Aortic smooth muscle cell (primary cell): ENCODE measurements at places on chromosomes 7 and 10. TPM values are rescaled to one million over a fixed set of nuclear protein-coding genes. Genes with fewer than 3 reads are reported as not detected.

Gene TEX47
- not detected in 2 replicates for total RNA-seq

Gene FAM25A
- not detected in 2 replicates for total RNA-seq

Gene HIBADH
- 61.0 and 93.0 TPM in 2 replicates for total RNA-seq

Gene SMO
- 3.9 and 7.5 TPM in 2 replicates for total RNA-seq

Gene C10orf120
- total RNA-seq, result not detected in 2 replicates

Gene ALOX5
- not detected in 2 replicates for total RNA-seq

Gene DRGX
- not detected in 2 replicates for total RNA-seq

Gene PAX4
- total RNA-seq, result not detected in 2 replicates

Gene CDNF
- total RNA-seq, result 2.0 and 2.1 TPM in 2 replicates

Gene PRF1
- not detected in 2 replicates for total RNA-seq

Gene ACSM6
- not detected in 2 replicates for total RNA-seq

Gene TMEM196
- total RNA-seq, result not detected in 2 replicates

Gene ACTA2
- total RNA-seq, result 113 and 260 TPM in 2 replicates

Gene DNAJC1
- 47.6 and 48.9 TPM in 2 replicates for total RNA-seq

Gene PGAM2
- total RNA-seq, result 0.26 and 1.2 TPM in 2 replicates

Gene GRID2IP
- not detected in 2 replicates for total RNA-seq

Gene PON3
- 0.06 TPM in 1 of 2 replicates, not detected in the other for total RNA-seq

Gene LOXL4
- total RNA-seq, result 74.9 and 82.6 TPM in 2 replicates

Gene AGR2
- total RNA-seq, result not detected in 2 replicates

Gene ZP3
- 0.92 and 0.99 TPM in 2 replicates for total RNA-seq

Gene AMPH
- 0.19 and 0.26 TPM in 2 replicates for total RNA-seq

Gene ZNF746
- 11.5 and 13.9 TPM in 2 replicates for total RNA-seq

Gene MAGI2
- total RNA-seq, result 4.6 and 10.3 TPM in 2 replicates

Gene PTPRE
- 1.7 and 3.8 TPM in 2 replicates for total RNA-seq

Gene C7orf57
- total RNA-seq, result under 0.01 TPM in 1 of 2 replicates, not detected in the other

Gene HNRNPF
- total RNA-seq, result 218 and 235 TPM in 2 replicates
